Stimulated activated CD4-positive, alpha-beta T cell treated with anti-CD3 and anti-CD28 coated beads, Interleukin-1b, Interleukin-23, amount 100 ng/mL, for 1 hour (primary cell): ENCODE measurements at places on chromosomes 4 and X.

GRCh38 chrX:140099221-140099620, 133.9 kb upstream of the CXorf66 start:
- DNase-seq = no peak

GRCh38 chr4:77076889-77077635, 1.3 kb upstream of the CCNI start:
- DNase-seq = no peak

- no peak for DNase-seq
Observed at GRCh38 chrX:71111141-71111843, at the start of gene IL2RG. TSS of gene IL2RG (minus strand) at chrX:71111577. CDS start at chrX:71111539, 38 bp downstream.

DNA sequence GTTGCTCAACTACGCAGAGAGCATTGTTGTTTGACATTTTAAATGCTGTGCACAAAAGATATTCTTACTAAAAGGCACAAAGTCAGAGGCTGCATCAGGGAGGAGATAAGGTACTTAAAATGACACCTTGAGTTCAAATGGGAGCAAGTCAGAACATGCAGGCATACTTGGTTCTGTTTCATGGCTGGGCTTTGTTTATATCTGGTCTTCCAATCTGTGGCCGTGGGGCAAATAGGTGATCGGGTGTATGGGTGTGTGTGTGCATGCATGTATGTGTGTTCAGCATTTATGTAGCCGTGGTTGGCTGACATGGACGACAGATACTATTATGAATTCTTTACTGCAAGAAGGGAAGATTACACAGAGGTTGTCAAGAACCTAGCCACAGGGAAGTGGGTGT, 106.1 kb downstream of the RASL11B start:
- DNase-seq = no peak

DNA sequence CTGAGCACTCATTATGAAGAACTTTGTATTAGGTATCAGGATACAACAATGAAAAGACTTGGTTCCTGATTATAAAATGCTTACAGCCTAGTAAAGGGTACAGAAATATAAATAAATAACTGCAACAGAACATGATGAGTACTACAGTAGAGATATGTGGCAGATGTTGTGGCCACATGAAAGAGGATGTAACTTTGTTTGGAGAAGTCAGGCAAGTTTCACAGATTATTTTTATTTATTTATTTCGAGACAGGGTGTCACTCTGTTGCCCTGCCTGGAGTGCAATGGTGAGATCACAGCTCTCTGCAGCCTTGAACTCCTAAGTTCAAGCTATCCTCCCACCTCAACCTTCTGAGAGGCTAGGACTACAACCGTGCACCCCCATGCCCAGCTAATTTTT, 15.8 kb upstream of the UBE2K start:
- no peak for DNase-seq

- no peak for DNase-seq
Observed at GRCh38 chr4:3203971-3204431, 45.0 kb upstream of the MSANTD1 start.

DNA sequence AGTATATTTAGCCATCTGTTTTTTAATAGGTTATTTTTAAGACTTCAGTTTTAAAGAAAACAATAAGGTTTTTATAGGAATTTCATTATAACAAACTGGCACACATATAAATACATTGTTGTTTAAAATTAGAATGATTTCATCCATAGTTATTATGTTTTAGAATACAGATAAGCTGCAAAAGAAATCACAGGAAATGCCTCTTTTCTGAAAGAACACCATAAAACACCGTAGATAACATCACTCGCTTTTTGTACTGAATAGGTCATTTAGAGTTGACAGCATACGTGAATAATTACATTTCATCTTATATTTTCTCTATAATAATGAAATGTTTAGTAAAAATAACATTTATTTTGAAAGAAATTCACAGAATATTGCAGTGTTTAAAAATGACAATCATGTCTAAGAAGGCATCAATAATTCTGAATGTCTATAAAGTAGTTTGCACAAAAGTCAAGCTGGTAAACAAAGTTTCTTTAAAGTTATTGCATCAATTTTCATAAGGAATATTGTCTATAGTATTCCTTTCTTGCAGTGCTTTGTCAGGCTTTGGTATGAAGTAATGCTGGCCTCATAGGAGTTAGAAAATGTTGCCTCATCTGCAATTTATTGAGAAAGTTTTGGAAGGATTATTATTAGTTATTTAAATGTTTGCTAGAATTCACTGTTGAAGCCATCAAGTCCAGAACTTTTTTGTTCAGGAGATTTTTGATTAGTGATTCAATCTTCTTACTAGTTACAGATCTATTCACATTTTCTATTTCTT, 17.9 kb upstream of the VEGFC start:
- DNase-seq = no peak

DNA sequence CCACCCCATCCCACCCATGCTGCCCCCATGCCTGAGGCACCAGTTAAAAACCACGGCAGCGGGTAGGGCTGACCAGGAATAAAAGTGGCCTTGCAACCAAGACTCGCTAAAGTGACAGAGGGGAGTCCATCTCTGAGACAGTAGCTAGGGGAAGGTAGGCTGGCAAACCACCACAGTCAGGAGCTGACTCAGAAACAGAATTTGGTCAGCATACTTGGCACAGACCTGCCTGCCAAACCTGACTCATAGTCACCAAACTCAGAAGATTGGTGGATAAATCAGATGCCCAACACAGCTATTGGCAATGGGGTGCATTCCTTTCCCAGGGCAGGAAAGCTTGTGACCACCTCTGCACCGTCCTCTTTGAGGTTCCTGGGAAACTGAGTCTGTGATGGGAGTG, 193.8 kb downstream of the BCOR start:
- no peak for DNase-seq
